Stimulated activated CD4-positive, alpha-beta T cell treated with anti-CD3 and anti-CD28 coated beads, Interleukin-1b, Interleukin-23, amount 100 ng/mL, for 1 hour (primary cell): ENCODE measurements at places on chromosomes 6 and 20.

GRCh38 chr6:14454473-14454775 is 336.9 kb downstream of the CD83 start:
- DNase-seq, result no peak

DNA sequence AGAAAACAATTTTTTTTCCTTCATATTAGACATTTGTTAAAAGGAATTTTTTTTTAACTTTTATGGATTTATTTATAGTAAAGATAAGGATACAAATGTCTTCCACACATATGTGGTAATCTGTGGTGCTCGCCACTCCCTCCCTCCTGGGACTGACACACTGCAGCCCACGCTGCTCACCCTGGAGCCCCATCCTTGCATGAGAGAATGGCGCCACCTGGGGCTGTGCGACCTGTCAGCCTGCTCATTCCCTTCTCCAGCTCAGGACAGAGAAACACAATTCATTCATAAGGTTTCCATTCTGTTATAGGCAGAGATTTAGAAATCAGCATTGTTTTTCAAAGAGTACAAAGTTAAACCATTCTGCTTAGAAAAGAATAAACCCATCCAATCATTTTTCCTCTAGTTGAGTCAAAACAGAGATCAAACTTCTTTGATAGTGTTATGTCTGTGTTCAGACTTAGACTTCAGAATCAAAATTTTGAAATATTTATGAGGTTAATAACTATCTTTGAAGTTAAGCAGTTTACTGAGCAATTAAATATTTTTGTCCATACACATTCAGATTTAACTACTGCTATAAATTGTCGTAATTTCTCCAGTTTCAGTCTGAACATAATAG is 42.8 kb upstream of the DYNLRB1 start:
- no peak for DNase-seq

- DNase-seq, result no peak
Observed at GRCh38 chr6:111238464-111239119, 151.3 kb downstream of the SLC16A10 start.

DNA sequence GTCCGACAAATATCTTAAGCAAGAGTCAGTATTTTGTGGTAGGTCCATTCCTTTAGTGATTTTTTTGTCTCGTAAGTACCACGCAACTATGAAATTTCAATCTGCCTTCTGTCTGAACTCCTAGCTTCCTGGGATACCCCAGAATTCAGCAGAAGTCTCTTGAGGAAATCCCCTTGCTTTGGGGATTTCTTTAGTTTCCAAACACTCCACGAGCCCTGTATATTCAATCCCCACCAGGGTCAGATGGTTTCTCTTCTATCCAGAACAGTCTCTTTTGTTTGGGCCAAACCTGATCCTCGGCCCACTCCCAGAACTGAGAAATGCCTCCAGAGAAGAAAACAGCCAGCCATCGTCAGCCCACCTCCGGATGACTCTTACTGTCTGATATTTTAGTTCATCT is 113.0 kb downstream of the CHD6 start:
- DNase-seq, result no peak

- no peak for DNase-seq
Observed at GRCh38 chr6:65113581-65113980, 593.4 kb downstream of the EYS start.

DNA sequence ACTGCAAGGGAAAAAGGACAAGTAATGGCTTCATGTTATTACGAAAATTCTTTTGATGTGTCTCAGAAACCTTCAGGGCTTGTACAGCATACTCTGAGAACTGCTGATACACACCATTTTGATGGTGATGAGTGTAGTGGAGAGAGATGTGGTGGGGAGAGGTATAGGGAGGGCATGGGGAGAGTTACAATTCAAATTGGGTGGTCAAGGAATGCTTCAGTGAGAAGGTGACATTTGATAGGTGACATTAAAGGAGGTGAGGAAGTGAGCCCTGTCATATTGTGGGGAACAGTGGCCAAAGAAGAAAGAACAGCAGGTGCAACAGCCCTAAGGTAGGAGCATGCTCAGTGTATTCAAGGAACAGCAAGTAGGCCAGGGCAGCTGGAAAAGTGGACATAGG is 318.9 kb downstream of the CLIC5 start:
- no peak for DNase-seq

GRCh38 chr6:43275801-43276576 is 22.1 kb upstream of the SLC22A7 start:
- no peak for DNase-seq

DNA sequence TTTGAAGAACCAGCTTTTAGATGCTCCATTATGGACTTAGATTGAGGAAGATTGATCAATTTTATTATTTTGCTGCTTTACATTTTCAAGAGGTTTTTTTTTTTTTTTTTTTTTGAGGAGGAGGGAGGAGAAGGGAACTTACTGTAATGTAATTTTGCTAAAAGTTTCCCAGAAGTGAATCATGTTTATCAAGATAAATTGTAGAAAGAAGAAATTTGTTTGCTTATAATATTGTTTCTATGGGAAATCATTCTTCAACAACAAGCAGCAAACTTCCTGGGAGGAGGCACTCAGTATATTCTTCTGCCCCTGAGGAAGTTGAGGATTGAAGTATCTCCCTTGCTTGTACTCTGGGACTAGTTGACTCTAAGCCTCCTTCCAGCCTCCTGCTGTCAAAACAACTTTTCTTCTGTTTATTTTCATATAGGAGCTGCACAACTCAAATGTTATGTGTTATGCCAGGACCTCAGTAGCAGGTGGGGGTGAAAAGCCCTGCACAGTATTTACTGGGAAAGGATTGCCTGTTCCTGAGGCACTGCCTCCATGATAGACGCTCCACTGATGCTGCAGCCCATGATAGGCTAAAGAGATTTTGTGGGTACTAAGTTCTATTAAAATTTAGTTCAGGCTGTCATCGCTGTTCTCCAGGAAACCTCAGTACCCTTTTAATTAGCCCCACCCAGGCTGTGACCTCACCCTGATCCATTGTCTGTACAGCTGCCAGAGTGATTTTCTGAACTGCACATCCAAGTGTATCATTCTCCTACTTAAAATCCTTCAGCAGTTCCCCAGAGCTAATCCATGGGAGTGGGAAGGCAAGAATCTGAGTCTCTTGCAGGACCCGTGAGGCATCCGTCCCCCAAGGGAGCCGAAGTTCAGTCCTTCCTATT is 51.9 kb downstream of the CARMIL1 start:
- no peak for DNase-seq
